ENCODE measurements at places on chromosomes 4 and X.

DNA sequence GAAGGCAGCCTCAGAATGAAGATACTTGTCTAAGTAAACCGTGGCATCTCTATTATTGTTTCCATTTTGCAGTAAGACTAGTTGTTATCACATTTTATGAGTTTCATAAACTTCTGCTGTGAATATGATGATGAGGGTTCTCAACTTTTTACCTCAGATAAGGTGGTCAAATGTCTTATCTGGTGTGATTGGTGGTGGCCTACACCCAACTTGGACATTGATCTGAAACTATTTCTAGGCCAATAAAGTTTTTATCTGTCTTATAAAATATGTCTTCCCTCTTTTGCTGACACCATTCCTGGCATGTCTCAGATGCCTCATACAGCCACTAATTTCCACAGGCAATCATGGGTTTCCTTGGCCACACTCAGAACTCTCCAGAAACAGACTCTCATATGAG is 480.3 kb upstream of the NR3C2 start:
- no peak for DNase-seq

DNA sequence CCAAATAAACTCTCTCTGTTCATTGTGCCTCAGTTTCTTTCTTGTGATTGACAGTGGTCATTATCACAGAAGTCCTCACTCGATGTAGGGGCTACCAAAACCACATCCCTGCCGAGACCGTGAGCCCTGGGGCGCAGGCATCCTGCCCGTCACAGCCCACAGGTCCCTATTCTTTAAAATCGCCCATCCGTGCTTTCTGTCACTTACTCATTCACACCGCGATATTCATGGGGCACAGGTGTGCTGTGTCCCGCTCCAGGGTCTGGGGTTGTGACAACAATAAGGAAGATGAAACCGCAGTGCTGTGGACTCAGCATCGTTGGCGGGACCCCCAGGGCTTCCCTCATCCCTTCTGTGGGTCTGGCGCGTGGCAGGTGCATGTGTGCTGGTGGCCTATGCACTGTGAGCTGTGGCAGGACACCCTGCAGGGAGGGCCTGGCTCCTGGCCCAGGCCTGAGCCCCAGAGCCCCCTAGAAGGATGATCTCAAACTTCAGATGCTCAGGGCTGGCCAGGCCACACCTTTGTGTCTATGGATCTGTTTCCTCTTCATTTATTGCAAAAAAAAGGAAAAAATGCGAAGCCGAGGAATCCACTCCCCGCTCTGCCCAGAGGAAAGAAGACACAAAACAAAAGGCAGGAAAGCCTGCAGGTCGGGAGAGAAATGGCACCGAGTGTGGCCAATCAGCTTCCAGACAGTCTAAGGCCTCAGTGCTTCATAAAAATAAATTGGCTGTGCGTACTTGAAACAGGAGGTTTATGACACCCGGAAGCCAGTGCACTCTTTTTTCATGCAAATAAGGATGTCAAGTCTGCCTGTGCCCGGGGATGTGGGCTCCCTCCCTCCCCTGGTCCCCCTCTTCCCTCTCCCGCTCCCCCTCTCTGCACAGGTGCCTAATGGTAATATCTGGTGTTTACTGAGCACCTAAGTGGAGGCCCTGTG is 109.5 kb upstream of the ADRA2C start:
- DNase-seq: peak; percentile 33

DNA sequence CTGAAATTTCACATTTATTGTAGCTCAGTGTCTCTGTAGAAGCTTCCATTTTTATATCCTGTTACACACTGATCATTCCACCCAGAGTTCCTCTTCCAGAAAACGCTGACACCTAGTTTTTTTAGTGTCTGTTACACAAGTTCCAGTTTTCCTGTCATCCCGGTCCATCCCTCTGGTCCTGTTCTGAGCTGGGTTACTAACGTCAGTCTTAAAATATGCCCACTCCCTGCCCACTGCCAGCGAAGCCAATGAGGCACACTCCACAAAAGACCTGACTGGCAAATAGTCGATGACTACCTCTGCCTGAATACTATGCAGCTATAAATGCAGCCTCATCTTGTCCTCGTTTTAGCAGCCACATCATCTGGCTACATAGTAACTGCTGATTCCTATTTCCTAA is 30.9 kb upstream of the DDX3X start:
- no peak for DNase-seq

GRCh38 chrX:154368630-154369448 is 5.6 kb downstream of the FLNA start:
- peak; percentile 88 for DNase-seq

- no peak for DNase-seq
Observed at GRCh38 chrX:46636223-46636622, 62.7 kb downstream of the CHST7 start.

GRCh38 chr4:56466910-56467283 is 520 bp upstream of the SRP72 start:
- no peak for DNase-seq

DNA sequence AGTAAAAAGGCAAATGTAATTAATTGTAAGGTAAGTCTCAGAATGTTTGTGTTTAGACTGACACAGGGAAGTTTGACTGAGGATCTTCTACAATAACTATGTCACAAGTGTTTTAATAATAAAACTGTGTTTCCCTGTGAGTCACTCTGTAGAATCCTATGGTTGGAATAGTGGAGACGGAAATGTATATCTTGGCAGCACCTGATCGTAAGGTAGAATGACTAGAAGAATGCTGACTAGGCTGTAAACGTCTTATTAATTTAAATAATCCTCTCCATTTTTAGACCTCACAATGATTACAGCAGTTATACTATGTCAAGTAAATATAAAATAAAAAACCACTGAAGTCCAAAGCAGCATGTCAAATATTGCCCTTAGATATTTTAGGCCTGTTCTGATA is 266.0 kb downstream of the CCSER1 start:
- DNase-seq: no peak

GRCh38 chrX:2325076-2325784 is 175.5 kb downstream of the DHRSX start:
- peak; percentile 65 for DNase-seq

GRCh38 chr4:121656269-121656641 is 40.5 kb downstream of the ANXA5 start:
- no peak for DNase-seq

- no peak for DNase-seq
Observed at GRCh38 chr4:67712650-67713528, 11.9 kb upstream of the UBA6 start.

Measured in Right ventricle myocardium inferior (tissue), 1 donor.